AG09319 (cell line): ENCODE measurements at places on chromosomes 1 and 21.

GRCh38 chr1:39116116-39116607, 88.3 kb upstream of the MACF1 start:
- no peak for DNase-seq

DNA sequence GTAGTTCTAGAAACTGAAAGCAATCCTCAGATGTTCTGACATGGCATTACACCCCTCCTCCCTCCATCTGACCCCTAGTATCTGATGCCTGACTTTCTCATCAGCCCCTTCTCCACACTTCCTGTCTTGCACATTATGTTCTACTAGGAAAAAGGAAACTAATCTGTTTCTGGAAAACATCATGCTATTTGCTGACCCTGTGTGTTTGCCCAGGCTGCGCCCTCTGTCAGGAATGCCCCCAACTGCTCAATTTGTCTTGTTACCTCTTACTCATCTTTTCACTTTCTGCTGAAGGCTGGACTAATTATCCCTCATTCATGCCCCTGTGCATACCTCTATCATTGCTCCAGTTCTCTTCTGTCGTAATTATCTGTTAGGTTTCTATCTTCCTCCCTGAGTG, 37.5 kb upstream of the DAB1 start:
- no peak for DNase-seq

- no peak for DNase-seq
These were observed 10.1 kb downstream of the EPHA2 start for GRCh38 chr1:16145662-16146278.

- DNase-seq = no peak
These were observed 41.1 kb upstream of the RPL11 start for GRCh38 chr1:23650344-23650990.

- peak; percentile 30 for DNase-seq
These were observed 91.6 kb upstream of the TTC39A start for GRCh38 chr1:51421964-51422363.

DNA sequence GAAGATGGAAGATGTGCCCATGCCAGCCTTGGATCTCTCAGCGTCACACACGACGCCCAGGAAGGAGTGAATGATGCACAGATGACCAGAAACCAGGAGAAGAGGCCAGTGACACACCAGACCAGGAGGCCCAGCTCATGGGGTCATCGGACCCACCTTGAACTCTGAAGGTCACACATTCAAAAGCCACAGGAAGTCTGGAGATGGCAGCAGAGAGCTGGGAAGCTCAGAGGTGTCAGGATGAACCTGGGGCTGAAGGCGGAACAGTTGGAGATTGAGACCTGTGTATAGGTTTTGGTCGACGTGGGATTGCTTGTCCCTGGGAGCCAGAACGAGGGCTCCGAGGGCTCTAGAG, 43.6 kb downstream of the SLC19A1 start:
- no peak for DNase-seq

DNA sequence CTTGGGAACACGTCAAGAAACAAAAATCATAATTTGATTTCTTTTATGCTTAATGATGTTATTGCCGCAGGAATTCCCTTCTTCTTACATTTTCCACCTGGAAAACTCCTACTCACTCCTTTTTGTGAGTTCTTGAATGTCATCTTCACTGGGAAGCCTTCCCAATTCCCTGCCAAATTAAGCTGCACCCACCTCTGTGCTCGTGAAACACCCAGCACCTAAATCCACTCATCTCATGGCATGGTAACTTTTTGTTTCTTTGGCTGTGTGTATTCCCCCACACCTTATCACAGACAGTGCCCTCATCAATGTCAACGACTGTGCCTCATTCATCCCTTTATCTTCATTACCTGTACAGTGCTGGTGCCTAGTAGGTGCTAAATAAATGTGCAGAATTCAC, 45.6 kb downstream of the ASTN1 start:
- no peak for DNase-seq

DNA sequence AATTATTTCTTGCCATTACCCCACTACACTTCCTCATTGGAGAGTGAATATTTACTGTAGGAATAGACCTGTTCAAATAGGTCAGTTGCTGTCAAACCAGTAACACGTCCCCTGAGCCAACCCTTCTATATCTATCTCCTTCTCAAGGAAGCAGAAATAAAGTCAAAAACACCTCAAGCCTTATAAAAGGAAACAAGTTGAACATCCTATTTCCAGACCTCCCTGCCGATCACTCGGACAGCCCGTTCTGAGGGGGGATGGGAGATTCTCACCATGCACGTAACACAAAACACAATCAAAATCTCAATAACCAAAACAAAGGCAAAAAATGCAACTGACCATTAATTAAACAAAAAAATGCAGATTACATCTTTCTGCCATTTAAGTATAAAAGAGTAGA, 121.5 kb upstream of the KRTAP19-8 start:
- no peak for DNase-seq

- no peak for DNase-seq
These were observed 274.0 kb upstream of the ADAMTS5 start for GRCh38 chr21:27240839-27241238.

GRCh38 chr21:42561762-42562650, 48.4 kb downstream of the SLC37A1 start:
- no peak for DNase-seq

DNA sequence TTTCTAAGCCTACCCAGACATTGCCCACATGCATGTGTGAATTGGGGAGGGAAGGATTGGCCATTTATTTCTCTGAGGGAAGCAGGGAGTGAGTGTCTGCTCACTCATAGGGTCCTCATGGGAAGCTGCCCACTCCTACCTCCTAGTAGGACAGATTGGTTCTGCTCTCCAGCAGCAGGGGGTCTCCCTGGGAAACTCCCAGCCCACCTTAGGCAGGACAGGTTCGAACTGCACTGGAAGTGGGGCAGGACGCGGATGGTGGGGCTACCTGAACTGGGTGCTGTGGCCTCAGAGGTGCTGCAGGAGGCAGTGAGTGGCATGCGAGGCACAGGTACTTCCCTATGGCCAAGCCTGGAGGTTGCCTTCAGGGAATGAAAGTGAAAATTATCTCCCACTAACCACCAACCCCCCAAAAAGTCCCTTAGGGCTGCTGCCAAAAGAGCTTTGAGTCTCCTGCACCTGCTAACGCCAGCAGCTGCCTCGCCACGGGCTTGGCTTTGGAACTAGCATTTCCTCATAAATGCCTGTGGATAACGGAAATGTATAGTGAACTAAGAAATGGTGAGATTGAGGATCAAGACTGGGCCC, 157.0 kb upstream of the COA6 start:
- no peak for DNase-seq

DNA sequence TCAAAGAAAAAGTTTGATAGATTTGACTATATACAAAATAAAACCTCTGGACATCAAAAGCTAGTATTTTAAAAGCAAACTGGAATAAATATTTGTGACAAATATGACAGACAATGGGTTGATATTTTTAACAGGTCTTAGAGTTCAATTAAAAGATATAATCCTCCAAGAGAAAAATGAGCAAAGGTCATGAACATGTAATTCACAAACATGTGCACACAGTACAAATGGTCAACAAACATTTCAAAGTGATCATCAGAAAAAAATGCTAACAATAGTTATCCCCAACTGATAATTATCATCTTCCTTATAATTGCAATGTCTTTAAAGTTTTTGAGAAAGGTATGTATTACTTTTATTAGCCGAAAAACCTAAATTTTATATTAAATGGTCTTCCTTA, 32.0 kb downstream of the WDR64 start:
- DNase-seq = no peak

- DNase-seq = no peak
These were observed 553 bp upstream of the STMN1 start for GRCh38 chr1:25906644-25907300.

DNA sequence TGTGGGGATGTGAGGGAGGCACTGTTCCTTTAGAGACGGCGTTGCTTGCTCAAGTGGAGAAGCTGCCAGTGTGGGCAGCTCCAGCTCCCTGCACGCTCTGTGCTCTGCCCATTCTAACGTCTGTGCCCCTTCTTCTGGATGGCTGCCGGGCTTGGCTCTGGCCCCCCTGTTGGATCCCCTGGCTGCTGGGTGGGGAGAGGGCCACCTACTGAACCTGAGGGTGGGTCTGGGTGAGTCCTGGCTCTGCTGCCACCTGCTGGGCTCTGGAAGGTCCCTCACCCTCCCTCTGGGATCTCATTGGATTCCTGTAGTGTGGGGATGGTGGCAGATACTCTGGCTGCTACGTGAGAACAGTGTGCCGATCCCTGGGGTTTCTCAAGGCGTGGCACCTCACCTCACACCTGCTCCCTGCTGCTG, 5.0 kb downstream of the PFKL start:
- no peak for DNase-seq

DNA sequence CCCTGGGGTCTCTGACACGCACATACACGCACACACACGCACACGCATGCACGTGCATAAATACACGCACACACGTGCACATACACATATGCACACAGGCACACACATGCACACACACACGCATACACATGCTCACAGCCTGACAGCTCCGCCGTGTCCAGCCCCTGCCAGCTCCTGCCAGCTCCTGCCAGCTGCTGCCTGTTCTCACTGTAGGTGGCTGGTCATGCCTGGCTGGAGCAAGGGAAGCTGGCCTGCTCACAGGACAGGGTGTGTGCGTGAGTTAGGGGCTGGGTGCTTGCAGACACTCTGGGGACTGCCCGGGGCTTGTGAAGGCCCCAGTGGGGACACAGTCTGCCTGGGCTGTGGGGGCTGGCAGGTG, 4.9 kb downstream of the PLCH2 start:
- no peak for DNase-seq

- no peak for DNase-seq
These were observed 24.3 kb upstream of the DISP1 start for GRCh38 chr1:222790520-222790919.

DNA sequence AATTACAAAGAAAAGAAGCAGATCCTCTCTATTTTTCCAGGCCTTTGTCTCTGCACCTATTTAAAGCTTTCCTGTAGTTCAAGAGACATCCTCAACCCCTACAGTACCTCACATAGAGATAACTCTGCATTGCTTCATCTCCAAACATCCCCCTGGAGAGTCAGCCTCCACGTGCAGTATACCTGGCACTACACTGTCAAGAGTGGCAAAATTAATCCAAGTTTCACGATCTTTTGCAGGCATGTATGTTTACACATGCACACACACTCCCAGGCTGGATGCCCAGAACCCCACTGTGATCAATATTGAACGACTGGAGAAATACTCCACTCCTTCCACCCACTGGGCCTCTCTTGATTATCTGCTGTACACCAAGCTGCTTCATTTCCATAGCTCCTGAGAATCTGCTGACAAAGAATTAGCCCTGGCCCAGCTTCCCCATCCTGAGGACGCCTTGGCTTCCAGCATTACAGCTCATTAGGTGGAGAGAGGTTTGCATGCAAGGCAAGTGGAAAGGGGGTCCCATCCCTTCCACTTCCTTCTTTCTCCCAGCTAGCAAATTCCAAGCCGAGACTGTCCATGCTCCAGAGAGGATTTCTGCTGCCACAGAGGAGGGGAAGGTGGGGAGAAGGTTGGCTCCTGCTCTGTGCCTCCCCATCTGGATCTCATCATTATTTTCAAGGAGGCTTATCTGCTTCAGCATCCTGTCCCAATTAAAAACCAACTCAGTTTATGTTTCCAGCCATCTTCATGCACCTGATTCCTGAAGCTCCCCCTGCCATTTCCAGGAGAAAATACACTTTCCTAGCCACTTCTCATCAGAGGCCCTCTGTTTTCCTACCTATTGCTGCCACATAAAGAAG, 66.5 kb upstream of the GOLT1A start:
- DNase-seq = no peak

DNA sequence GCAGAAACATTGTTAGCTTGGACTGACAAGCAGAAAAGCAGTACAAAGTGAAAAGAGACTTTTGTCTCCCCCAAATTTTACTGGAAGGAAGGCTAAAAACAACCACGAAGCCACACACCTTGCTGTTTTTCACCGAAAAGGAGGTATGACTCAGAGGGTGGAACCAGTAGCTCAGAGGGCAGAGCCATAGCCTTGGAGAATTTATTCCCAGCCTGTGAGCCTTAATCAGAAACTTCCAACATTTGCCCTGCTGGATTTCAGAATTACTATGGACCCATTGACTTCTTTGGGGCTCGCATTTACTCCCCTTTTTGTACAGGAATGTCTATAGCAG, 32.0 kb downstream of the RPS6KC1 start:
- DNase-seq = no peak

GRCh38 chr21:38990424-38990794, 184.7 kb downstream of the ETS2 start:
- no peak for DNase-seq

GRCh38 chr1:151326619-151327222, 495 bp downstream of the PI4KB start:
- DNase-seq = no peak
